ENCODE measurements at places on chromosomes 16 and 17.

GRCh38 chr17:22410136-22410535 is 717.8 kb downstream of the KCNJ18 start:
- no peak for DNase-seq

DNA sequence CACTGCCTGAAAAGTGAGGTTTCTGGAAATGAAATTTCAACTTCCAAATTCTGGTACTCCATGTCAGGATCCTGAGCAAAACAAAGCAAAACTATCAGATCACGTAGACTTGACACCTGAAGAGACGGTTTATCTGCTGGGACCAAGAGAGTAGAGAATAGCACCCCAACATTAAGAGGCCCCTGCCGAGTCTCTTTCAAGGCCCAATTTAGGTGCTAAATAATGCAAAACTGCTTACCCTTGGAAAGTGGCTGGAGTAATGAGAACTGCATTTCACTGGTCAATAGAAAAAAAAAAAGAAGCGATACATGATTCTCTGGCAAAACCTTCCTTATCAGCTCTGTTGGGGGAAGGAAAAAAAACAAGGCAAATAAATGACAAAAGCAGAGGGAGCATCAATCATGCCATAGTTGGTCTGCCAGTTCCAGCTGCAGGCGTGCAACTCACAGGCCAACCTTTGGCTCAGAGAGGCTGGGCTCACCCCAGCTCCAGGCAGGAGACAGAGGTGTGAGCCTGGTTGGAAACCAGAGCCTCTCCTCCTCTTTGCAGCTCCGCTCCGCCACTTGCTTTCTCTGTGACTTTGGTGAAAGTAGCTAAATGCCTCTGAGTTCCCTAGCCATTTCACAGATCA is 595.2 kb downstream of the TOX3 start:
- DNase-seq, result no peak

GRCh38 chr16:75433732-75434413 is 570 bp upstream of the CFDP1 start:
- peak; percentile 76 for DNase-seq

- DNase-seq, result peak; percentile 41
These were observed 693 bp downstream of the CLDN7 start for GRCh38 chr17:7261379-7262191.

DNA sequence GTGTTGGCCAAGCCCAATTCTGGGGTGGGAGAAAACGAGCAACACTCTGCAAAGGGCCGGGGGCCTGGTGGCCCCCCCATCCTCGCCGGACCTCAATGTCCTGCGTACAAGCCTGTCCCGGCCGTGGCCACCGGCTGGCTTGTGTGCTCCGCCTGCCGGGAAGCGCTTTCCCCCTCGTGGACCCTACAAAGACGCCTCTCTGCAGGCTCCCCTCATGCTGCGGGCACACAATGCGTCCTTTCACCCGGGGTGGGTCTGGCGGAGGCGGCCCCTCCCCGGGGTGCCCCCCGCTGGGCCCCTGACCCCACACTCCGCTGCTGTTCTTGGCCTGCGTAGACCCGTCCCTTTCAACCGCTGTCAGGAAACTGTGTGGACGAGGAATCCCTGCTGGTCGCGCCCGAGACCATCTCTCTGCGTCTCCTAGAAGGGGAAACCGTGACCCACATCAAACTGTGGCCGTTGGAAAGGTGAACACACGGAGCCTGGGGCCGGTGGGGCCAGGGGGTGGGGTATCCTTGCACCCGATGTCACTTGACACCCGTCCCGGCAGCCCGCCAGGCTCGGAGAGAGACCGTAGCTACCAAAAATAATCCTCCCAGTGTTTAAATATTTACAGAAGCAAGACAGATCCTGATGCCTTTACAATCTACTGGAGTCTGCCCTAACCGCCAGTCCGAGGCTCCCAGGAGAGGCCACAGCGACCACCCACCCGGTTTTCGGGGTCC is 43.6 kb downstream of the TBC1D16 start:
- peak; percentile 41 for DNase-seq

GRCh38 chr17:76007850-76008165 is 7.2 kb downstream of the CDK3 start:
- DNase-seq, result no peak

GRCh38 chr16:68475071-68475470 is 26.8 kb upstream of the SMPD3 start:
- no peak for DNase-seq

DNA sequence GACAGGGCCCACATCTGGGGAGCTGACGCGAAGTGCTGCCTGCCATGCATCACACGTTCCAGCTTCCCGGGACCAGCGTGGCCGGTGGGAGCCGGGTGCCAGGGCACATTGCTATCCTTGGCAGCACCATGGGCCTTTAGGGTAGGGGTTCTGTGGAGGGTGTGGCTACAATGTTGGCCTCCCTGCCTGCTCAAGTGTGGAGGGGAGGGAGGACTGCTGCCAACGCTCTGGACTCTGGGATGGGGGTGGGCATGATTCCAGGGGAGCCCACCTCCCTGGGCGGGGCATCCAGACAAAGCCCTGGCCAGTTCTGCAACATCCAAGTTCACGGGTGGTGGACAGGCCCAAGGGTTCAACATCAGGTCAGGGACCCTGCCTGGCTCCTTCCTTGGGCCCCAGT is 13.9 kb downstream of the GRB7 start:
- no peak for DNase-seq

- DNase-seq, result peak; percentile 73
These were observed 348.3 kb downstream of the CPPED1 start for GRCh38 chr16:12455287-12455798.

DNA sequence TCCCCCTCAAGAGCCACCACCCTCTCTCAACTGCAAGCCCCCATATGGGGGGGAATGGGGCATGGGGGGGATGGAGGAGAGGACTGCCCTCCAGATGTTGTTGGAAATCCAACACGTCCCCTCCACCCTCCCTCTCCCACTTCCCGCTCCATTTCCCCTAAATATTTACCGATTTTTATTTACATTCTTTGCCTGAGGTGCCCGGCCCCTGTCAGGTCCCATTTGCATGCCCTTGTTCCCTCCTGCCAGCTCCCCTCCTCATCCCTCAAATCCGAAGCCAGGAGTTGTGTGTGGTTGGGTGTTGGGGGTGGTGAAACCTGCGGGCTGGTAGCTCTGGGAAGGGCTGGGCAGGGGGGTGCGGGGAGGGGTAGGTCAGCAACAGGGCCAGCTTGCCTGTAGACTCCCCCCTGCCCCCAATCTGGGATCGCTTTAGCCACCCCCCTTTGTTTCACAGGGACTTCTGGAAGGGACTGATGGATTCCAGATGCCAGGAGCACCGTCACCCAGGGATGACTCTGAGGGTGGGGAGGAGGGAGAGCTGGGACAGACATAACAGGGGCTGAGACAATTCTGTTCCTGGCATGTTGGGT is 39.7 kb upstream of the NGFR start:
- no peak for DNase-seq

DNA sequence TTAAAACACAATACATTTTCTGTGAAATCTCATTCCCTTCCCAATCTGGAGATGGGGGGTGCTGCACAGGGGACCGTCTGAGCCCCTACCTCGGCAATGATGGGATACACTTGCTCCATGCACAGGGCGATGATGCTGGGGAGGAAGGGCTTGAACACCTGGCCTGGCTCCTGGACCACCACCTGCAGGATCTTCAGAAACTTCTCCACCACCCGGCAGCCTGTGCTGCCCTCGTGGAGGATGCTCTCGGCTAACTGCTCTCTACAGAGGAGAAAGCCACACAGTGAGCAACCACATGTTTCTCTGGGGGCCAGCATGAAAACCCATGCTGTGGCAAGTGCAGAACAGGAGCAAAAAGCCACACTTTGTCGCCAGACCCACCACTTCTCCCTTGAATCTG is 42.4 kb upstream of the GSG1L start:
- no peak for DNase-seq

- DNase-seq, result no peak
These were observed 152.4 kb downstream of the SSH2 start for GRCh38 chr17:29777663-29778062.

GRCh38 chr17:37109731-37110710 is 161.3 kb downstream of the AATF start:
- DNase-seq, result no peak

DNA sequence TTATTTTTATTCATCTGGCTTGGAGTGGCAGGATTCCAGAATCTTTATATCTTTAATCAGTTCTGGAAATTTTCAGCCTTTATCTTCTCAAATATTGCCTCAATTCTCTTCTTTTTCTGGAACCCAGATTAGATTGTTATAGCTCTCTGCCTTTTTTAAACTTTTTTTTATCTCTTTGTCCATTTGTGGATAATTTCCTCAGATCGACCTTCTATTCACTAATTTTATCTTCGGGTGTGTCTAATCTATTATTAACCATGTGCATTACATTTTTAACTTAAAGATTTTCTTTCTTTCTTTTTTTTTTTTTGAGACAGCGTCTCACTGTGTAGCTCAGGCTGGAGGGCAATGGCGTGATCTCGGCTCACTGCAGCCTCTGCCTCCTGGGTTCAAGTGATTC is 5.2 kb upstream of the ZFP90 start:
- no peak for DNase-seq

GRCh38 chr16:27085182-27085581 is 18.5 kb downstream of the C16orf82 start:
- DNase-seq, result no peak

GRCh38 chr17:61837175-61838051 is 25.9 kb downstream of the BRIP1 start:
- DNase-seq, result peak; percentile 34

GRCh38 chr17:11996722-11997146 is 541 bp downstream of the ZNF18 start:
- DNase-seq, result peak; percentile 41

DNA sequence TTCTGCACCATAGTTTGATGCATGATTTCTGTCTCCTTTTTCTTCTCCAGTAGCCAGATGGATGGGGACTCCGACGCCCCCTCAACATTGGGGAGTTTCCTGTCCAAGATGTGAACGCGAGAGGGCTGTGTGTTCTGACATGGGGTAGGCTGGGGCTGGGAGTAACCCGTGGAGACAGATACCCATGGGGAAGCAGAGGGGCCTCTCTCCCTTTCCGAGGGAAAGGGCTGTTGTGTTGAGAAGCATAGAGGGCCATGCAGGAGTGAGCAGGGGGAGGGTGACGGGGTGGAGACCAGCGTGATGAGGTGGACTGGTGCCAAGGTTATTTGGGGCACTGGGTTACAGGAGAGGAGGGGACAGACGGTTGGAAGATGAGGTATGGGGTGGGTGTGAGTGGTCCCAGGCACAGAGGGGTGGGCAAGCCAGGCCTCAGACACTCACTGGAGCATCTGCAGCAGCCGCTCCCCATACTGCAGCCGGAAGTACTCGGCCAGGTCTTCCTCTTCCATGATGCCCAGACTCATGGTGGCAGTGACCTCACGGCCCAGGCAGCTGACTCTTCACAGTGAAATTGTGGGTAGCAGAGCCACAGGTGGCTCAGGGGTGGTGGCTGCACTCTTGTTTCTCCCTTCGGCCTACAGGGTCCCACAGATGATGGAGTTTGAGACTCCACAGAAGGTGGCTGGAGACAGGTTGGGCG is 400 bp downstream of the CCDC42 start:
- no peak for DNase-seq

DNA sequence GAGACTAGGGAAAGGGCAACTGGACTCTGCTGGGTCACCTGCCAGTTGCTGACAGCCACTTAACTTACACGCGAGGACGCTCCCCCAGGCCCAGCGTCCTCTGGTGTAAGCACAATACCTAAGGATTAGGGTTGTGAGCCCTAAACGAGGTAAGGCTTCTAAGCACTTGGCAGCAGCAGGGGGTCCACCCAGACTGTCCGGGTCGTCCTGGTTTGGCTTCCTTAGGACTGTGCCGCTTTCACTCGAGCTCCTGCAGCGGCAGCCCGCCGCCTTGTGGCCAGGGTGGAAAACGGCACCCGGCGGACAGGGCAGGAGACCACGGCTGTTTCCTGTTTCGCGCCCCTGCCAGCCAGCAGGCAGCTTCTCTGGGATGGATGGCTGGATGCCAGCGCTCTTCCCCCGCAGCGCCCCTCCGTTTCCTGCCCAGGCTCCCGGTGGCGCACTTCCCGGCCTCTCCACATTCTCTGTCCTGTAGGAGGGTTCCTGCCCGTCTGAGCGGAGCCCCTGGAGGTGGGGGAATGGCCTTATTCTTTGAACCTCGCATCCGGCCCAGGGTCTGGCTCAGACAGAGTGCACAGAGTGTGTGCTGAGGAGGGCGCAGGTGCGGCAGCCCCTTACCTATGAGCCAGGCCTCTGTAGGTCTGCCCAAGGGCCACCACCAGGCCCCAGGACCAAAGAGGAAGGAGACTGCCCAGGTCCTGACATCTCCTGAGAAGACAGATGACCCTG is 47.0 kb upstream of the AMZ2 start:
- DNase-seq, result peak; percentile 79

DNA sequence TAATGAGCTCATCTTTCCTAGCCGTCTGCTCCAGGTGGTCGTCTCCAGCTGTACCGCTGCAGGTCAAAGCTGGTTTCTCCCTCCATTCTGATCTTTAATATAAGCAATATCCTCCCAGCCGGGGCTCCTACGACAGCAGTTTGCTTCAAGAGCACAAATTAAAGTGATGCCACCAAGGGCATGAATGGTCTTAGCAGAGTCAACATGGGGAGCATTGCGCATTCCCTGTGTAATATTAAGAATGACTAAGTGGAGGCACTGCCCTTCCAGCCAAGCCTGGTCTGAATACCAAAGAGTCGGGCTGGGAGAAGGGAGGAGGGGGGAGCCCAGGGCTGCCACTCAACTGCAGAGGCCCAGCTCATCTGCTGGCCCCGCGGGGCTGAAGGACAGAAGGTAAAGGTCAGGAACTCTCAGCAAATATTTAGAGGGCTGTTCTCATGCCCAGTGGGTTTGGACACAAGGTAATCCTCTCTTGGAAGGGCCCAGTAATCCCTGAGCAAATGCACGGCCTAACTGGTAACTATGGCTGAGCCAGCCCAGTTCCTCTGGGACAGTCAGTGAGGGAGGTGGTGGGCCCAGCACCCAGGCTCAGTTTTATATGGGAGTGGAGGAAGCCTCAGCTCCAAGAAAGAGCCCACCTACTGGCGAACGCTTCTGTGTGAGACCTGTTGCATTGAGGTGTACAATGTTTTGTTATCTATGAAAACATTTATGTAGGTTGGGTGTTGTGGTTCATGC is 121.2 kb downstream of the IRX3 start:
- no peak for DNase-seq

DNA sequence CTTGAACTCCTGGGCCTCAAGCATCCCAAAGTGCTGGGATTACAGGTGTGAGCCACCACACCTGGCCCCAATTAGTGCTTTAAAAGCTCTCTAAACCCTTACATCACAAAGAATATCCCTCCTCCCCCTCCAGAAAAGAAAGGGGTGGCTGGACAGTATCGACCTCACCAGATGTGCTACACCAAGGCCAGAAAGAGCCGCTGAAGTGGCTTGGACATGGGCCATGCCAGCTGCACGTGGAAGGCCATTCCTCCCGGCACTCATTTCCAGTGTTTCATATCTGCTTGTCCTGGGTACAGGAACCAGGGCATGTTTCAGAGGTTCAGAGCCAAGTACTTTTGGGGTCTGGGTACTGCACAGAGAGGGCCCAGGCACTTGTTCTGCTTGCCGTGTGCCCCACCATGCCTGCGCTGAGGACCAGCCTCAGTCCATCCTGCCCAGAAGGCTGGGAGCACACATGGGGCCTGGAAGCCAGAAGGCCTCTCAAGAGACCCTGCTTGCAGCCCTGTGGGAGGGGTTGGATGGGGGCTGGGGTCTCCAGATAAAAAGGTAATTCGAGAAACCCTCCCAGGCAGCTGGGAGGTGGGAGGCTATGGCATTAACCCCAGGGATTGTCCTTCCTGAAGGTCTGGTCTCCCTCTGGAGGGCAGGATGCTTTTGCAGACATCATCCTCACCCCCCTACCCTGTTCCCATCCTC is 3.5 kb upstream of the SRRM2 start:
- DNase-seq, result no peak

- DNase-seq, result no peak
These were observed 34.2 kb downstream of the TTC19 start for GRCh38 chr17:16033729-16034349.

GRCh38 chr16:19574615-19575014 is 19.1 kb downstream of the VPS35L start:
- no peak for DNase-seq

Data from AG08396 (cell line).